CD4-positive, alpha-beta T cell treated with Interferon alpha-2 for 1 hour (primary cell): ENCODE measurements at places on chromosomes 7 and 10.

DNA sequence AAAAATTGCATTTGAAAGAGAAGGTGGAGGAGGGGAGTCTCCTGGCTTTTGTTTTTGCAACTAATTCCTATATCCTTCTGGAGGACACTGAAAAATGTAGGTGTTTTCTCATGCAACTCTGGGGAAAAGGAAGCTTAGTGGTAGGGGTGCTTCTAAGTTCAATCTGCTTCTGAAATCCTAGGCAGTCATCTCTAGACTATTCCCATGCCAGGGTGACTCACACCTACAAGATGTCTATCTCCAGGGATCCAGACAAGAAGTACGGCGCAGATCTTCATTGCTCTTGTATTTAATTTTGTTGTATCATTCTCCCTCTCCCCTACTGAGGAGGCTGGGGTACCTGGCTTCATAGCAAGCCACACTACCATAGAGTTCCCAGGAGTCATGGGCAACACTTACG, 258.8 kb downstream of the PHF14 start:
- DNase-seq = no peak

DNA sequence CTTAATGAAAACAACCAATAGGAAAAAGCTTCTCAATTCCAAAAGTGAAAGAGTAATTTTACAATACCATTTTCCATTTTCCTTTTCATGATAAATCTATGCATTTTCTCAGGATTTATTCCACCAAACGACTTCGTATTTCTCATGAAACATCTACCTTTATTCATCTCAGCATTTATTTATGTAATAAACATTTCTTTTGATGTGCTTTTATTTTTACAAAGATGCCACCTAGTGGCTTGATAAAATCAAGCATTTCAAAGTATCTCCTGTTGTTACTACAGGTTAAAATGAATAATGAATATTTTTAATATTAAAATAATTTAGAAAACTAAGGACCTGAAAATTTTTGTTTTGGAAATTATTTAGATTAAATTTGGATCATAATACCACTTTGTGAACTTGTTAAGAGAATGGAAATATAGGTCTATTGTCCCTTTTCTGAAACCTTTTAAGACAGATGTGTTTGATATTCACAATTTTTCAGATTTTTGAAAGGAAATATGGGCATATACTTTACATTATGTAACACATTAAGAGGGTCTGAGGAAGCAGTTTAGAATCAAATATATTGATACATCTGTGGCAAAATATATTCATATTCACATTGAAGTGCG, 2.7 kb upstream of the IQUB start:
- peak; percentile 60 for DNase-seq

DNA sequence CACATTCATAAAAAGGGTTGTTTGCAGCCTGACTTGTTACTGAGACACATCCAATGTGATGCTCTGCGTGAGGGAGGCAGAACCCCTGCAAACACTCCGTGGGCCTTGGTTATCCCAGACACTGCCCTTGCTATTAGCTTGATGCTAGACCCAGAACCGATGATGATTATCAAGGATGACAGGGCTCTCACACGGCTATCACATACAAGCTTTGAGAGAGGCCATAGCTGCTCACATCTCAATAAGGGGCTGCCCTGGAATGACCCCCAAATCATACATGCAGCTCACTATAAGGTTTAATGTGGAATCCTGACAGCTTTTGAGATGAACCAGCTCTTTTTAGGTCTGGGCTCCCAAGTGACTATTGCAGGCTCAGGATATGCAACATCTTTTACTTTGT, 44.4 kb upstream of the TCERG1L start:
- no peak for DNase-seq

DNA sequence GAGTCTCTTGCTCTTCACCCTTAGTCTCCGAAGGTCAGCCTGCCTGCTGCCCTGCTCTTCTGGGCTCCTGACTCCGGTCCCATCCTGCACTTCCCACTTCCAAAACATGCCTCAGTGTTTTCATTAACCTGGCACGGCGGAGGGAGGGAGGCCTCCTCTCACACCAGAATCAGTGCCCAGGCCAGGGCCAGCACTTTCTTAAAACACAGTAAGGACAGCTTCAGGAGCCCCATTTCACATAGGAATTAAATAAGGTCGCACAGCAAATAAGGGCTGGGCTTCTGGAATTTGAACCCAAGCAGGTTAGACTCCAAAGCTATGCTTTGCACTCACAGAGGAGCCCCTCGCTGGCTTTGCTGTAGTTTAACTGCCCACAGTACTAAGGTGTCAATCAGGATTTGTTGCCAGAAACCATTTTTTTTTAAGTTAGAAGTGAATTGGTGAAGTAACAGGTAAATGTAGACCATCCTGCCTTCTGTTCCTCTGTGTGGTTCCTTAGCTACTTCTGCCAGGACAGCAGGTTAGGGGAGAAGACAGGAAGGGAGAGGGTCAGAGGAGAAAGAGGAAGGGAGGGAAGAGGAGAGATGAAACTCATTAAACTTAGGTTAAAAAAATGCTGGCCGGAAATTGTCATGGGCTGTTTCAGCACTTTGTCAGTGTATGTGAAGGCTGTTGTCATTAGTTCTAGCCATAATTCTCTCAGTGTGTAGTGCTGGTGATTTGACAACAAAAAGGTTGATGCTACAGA, 1.1 kb downstream of the RASSF4 start:
- no peak for DNase-seq

GRCh38 chr10:12690525-12691126, 310.9 kb downstream of the CCDC3 start:
- DNase-seq = no peak

DNA sequence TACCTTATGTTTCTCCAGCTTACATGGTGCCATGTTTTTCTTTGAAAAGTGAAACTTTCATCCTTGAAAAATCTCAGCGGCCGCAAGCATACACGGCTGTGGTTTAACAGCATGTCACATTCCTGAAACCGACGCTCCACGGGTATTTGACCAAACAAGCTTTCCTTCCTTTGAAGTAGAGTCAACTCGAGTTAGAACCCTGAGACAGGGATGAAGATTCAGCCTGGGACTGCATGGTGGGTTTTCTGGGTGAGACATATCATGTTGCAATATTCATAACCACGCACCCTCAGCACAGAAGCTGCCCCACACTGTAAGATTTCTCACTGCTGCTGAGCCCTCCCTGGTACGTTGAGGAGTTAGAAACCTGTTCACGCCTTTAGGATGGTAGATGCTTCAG, 8.1 kb downstream of the CYP26A1 start:
- no peak for DNase-seq

- no peak for DNase-seq
Measured at GRCh38 chr10:119449760-119450461, 92.6 kb downstream of the RGS10 start.

GRCh38 chr10:43952760-43953159, 304.1 kb upstream of the ZNF32 start:
- no peak for DNase-seq

DNA sequence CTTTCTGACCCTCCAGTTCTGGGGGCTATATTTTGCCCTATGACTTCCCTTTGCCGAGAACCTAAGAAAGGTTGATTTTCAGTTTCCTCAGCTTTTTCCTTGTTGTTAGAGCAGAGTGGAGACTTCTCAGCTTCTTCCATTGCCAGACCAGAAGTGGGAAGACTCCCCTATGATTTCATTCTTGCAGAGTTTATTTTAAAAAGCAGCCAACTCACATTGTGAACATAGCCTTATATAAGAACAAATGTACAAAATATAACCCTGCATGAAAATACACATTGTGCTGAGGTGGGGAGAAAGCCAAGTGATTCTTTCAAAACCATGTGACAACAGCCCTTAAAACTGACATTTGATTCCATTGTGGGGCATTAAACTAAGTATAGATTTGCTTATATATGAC, 33.8 kb upstream of the FZD8 start:
- DNase-seq = no peak

GRCh38 chr7:69742237-69742636, 144.0 kb downstream of the AUTS2 start:
- DNase-seq = no peak

GRCh38 chr7:7740037-7740355, 21.6 kb upstream of the RPA3 start:
- no peak for DNase-seq

- DNase-seq = no peak
Measured at GRCh38 chr7:3138997-3139396, 95.3 kb upstream of the CARD11 start.

DNA sequence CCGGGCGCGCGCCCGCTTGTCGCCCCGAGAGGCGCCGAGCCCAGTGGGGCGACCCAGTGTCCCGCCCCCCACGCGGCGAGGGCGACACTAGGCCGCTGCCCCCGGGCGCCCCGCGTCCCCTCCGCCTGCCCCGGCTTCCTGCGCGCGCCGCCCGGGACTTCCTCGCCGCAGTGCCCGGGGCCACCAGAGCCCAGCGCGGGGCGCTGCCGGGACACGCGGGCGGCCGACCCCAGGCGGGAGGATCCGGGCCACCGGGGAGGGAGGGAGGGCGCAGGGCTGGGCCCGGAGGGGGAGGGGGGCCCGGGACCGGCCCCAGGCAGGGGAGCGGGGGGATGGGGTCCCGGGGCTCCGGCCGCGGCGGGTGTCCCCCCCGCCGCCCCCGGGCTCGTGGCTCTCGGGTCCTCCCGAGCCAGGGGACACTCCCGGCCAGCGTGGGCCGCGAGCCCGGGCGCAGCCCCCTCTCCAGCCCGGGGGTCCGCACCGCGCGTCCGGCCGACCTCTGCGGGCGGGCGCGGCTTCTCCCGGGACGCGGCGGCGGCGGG, 435 bp upstream of the PWWP2B start:
- peak; percentile 83 for DNase-seq

DNA sequence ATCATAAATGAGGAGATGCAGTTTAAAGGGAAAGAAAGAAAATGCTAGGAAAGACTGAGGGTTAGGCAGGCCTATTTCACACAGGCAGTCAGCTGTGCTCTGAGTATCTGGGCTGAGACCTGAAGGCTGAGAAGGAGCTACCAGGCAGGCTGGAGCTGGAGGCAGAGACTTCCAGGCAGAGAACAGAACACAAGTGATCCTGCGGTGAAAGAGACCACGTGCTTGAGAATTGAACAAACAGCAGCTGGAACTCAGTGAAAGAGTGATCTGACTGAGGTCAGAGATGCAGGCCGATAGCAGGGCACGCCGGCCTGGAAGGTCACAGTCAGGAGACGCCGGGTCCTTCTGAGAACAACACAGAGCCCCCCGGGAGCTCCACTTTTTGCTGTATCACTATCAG, 147.8 kb downstream of the ADAM12 start:
- DNase-seq = no peak

DNA sequence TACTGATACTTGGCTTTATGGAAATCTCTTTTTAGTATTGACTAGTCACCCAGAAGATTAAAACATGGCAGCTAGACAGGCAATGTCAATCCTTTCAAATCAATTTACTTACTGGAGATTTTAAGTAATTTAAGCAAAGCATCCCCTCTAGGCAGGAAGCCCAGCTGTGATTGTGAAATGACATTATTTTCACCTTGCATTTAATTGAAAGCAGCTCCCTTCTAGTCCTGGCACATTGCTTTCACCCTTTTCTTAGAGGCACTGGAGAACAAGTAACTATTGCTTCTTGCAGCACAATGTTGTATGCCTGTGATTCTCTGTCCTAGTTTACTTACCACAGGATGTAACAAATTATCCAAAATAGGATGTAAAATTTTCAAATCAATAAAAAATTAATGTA, 13.3 kb downstream of the ST7 start:
- no peak for DNase-seq

DNA sequence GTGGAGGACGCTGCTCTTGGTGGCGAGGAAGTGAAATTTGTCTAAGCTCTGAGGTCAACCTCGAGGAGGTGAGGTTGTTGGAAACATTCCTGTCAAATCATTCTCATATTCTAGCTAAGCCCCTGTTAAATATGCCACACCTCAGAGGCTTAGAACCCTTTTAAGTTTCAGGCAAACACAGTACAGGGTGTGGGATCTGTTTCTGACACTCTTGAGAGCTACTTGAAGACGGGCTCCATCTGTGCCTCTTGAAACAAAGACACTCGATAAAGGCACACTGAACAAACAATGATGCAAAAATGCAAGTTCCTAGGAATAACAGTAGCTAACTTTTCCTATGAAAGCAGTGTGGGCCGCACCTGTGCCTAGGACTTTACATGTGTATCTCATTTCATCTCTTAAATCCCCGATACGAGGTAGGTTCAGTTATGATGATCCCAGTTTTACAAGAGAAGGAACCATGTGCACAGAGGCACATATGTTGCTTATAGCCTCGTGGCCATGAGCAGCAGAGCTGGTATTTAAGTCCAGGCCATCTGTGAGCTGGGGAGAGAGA, 299.2 kb downstream of the CCDC3 start:
- no peak for DNase-seq
